ENCODE measurements at places on chromosomes 12 and 14.

- DNase-seq, result no peak
Measured at GRCh38 chr14:89198544-89199329, 218.3 kb downstream of the FOXN3 start.

DNA sequence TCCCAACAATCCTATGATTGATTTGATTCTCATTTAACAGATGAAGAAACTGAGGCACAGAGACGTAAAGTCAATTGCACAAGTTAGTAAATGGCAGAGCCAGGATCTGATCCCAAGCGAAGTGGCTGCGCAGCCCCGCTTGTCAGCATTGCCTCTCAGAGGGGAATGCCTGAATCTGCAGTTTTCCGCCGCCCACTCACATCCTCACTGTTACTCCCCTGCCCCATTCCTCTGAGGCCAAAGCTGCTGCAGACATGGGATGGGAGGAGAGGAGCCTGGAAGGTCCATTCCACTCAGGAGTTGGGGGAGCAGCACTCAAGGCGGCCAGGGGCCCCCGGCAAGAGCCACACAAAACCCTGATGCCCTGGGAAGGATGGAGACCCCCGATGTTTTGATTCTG is 1.0 kb downstream of the NRIP2 start:
- no peak for DNase-seq

GRCh38 chr14:100896369-100897060 is 7.0 kb downstream of the RTL1 start:
- DNase-seq, result no peak

- DNase-seq, result no peak
Measured at GRCh38 chr12:102322254-102322653, 124.6 kb upstream of the PMCH start.

DNA sequence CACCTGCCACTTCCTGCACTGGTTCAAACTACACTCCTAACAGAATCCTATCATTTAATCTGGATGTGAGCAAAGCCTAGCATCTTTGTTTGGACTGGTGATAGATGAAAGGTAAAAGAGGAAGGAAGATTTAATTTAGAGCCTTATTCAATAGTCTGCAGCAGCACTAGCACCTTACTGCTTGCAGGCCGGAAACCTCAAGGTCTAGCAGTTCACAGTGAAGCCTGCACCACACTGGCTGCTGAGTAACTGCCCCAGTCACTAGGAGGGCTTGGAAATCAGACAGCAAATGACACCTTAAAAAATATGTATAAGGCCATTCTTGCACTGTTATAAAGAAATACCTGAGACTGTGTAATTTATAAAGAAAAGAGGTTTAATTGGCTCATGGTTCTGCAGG is 358.0 kb downstream of the DAD1 start:
- DNase-seq, result no peak

GRCh38 chr14:95979339-95980042 is 59.7 kb upstream of the C14orf132 start:
- DNase-seq, result no peak

- no peak for DNase-seq
Measured at GRCh38 chr14:105534586-105534985, 8.2 kb downstream of the TMEM121 start.

GRCh38 chr14:103257211-103257962 is 76.7 kb upstream of the EIF5 start:
- DNase-seq, result no peak

GRCh38 chr12:40565029-40565633 is 127.1 kb upstream of the CNTN1 start:
- DNase-seq, result no peak

DNA sequence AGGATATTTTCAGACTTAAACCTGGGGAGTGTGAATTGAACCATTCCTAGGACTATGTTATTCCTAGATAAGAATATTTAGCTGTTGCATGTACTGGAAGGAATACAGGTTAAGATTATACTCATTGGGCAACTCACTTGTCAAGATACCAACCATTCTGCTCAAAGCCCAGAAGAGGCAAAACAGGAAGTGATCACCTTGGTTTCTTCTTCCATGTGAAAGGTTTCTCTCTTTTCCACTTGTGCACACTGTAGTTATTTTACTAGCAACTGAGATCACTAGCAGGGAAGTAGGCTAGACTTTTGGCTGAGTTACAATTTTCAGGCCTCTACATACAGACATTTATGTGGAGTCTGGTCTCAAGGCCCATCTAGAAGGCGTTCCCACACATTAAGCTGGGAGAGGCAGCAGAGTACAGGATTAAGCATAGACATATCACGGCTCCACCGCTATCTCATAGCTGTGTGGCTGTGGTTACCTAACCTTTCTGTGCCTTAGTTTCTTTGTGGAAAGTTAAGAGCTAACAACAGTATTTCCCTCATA is 83.9 kb upstream of the FERMT2 start:
- no peak for DNase-seq

GRCh38 chr14:106766145-106766544 is 1239.8 kb downstream of the TMEM121 start:
- no peak for DNase-seq

GRCh38 chr14:52142504-52142903 is 73.6 kb upstream of the NID2 start:
- DNase-seq, result no peak

GRCh38 chr14:90188588-90188987 is 67.8 kb upstream of the PSMC1 start:
- no peak for DNase-seq

DNA sequence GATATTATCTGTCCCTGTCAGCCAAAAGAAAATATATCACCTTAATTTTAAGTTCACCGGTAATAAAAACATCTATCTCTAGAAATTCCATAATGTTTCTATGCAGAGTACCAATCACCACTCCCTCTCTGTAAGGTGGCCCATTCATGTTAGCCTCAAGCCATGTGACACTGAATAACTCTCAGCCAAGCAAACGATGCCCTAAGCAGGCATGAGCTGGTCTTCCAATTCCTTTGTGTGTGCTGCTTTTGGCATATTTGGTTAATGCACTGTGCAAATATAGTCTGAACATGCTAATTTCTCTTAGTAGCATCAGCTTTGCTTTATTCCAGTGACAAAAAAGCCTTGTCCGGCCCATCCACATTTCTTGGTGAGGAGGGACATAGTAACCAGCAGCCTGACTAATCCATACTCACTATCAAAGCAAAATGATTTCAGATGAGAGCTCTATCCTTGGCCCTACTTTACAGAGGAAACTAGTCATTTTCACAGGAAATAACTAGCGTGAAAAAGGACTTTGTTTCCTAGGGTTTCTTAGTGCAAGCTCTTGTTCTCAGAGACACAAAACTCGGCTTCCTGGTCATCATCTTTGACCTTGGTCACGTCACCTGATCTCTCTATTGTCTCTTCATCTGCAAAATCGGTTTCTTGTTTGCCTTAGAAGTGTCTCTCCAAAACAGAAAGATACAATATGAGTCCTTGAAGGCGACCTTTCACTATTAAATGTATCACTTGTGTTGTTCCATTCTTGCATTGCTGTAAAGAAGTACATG is 59.2 kb upstream of the RTRAF start:
- DNase-seq, result no peak

- DNase-seq, result no peak
Measured at GRCh38 chr14:23531391-23531790, 20.2 kb downstream of the ZFHX2 start.

DNA sequence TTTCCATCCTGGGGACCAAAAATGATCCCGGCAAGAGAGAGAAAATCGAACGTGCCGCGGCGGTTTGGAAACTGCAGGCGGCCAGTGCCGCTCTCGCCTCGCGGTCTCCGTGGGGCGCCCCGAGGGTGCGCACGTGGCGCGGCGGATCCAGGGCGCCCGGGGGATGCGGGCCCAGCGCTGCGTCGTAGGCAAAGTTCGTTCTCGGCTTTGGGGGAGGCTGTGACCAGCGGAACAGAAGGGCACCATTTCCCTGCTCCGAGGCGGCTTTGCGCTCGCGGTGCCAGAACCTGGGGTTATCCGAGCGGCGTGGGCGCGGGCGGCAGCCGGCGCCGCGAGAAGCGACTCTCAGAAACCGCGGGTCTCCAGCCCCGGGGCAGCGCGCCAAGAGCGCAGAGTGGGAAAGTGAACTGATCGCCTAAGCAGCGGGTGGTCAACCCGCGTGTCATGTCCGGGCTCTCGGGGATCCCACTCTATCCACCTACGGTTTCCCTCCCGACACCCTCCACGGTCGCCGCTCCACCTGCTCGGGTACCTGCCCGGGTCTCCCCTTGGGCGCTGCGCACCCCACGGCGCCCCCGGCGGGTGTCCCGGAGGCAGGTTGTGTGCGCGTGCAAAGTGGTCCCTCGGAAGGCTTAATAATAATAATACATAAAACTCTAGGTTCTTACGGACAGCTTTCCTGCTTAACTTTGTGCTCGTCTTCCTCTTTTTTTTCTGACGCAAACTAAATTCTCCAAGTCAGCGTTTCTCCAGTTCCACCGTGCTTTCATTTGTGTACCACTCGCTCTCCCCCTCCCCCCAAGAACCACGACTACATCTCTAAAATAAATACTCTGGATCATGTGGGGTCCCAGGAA is 1.2 kb downstream of the ESRRB start:
- no peak for DNase-seq

DNA sequence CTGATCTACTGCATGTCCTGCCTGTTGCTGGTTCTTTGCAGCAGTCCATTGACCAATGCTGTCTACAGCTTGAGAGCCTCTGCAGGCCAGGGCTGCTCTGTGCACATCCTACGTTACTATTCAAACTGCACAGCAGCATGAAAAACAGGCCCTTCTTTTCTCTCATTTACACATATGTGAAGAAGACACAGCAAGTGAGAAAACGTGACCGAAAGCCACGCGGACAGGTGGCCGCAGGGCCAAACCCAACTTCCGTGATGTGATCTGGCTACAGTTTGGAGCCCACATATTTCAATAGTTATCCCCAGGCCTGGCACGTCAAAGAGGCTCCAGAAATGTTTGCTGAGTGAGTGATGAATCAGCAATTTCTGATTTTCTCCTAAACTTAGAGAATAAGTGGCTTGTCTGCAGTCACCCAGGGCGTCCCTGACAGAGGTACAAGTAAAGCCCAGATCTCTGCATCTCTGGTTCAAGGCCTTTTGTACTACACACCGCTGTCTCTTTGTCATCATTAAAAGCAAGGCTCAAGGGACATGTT is 17.9 kb upstream of the TCL1B start:
- no peak for DNase-seq

- no peak for DNase-seq
Measured at GRCh38 chr12:111419784-111420183, 14.1 kb downstream of the SH2B3 start.

DNA sequence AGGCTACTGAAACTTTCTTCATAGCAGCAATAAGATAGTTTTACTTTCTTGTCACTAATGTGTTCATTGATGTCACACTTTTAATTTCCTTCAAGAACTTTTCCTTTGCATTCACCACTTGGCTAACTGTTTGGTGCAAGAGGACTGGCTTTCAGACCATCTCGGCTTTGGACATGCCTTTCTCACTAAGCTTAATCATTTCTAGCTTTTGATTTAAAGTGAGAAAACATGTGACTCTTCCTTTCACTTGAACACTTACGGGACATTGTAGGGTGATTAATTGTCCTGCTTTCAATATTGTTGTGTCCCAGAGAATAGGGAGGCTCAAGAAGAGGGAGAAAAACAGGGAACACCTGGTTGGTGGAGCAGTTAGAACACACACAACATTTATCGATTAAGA is 41.9 kb downstream of the IFNG start:
- no peak for DNase-seq
